Stimulated activated CD8-positive, alpha-beta memory T cell treated with anti-CD3 and anti-CD28 coated beads, Interleukin-15, amount 100 ng/mL, for 48 hours (primary cell): ENCODE measurements at places on chromosomes 5 and 9.

GRCh38 chr9:86413971-86414880 is 60.0 kb upstream of the TUT7 start:
- no peak for DNase-seq

- DNase-seq = no peak
Measured at GRCh38 chr9:123304340-123304691, 35.9 kb upstream of the STRBP start.

GRCh38 chr5:143605403-143606005 is 202.0 kb upstream of the NR3C1 start:
- no peak for DNase-seq

DNA sequence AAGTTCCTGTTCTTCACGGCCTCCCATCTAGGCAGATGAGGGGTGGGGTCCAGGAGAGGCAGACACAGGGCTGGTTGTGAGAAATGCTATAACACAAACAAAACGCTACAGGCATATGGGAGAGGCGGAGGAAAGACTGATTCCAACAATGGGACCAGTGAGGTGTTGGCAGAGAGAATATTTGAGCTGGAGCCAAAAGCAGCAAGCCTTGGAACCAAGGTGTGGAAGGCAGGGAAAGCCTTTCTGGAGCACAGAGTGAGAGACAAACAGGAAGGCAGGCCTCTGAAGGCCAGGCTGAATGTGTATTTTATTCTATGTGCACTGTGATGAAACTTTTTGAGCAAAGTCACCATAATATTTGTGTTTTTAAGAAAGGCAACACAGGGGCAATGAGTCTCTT is 2.9 kb downstream of the ATPSCKMT start:
- no peak for DNase-seq

DNA sequence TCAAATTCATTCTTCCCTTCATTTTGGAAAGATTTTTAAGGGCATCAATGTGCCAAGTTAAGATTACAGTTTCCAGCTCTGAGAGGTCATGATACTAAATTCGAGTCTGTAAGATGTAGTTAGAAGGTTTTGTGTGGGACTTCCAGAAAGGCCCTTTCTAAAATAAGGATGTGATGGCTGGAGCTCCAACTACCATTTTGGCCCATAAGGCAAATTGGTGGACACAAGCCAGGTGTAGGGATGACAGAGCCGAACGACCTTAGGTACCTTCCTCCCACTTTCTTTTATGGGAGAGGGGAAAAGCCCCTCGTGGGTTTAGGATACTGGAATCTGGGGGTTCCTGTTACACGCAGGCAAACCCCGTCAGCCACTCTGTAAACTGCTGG is 54.3 kb upstream of the PTPDC1 start:
- no peak for DNase-seq

GRCh38 chr5:131022811-131023497 is 142.1 kb downstream of the HINT1 start:
- no peak for DNase-seq

DNA sequence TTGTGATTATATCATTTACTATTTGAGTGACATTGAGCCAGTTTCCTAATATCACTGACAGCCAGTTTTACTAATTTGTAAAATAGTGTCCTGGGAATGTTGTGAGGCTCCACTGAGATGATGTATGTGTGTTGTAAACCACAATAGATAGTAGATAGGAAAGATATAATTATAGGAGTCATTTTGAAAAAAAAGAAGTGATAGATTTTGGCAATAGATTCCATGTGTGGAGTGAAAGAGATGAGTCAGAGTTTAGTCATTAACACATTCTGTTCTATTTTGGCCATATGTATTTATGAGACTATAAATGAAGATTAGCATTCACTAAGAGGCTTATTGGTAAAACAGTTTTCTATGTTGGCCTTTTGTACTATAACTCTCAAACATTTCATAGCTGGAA is 388.2 kb downstream of the FAM170A start:
- DNase-seq = no peak

GRCh38 chr9:78783743-78784142 is 486.8 kb downstream of the PSAT1 start:
- no peak for DNase-seq

- no peak for DNase-seq
Measured at GRCh38 chr9:129627556-129628440, 1.8 kb downstream of the NTMT1 start.

- DNase-seq = no peak
Measured at GRCh38 chr9:90795871-90796317, 5.7 kb upstream of the SYK start.

DNA sequence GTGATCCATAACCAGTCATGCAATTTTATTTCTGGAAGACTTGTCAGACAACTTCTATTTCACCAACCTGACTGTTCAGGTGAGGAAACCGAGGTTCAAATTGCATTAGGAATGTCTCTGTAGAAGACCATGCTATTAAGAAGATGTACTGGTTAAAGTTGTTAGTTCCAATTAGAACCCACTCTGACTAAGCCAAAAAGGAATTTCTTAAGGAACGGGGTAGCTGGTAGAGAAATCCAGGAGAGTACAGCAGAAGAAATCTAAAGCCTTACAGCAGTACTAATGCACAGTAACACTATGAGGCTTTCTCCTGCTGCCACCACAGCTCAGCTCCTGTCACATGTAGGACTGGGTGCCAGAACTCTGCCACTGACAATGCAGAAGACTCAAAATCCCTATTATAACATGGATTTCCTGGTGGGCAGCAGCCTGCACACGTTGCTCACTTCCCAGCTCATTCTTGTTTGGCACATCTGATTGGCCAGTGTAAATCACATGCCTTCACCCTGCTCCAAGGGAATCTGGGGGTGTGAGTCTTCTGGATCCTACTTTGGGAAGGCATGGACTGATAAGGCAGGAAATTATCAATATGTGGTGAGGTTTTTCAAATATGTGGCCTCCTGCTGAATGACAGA is 37.1 kb downstream of the CAST start:
- DNase-seq = no peak

DNA sequence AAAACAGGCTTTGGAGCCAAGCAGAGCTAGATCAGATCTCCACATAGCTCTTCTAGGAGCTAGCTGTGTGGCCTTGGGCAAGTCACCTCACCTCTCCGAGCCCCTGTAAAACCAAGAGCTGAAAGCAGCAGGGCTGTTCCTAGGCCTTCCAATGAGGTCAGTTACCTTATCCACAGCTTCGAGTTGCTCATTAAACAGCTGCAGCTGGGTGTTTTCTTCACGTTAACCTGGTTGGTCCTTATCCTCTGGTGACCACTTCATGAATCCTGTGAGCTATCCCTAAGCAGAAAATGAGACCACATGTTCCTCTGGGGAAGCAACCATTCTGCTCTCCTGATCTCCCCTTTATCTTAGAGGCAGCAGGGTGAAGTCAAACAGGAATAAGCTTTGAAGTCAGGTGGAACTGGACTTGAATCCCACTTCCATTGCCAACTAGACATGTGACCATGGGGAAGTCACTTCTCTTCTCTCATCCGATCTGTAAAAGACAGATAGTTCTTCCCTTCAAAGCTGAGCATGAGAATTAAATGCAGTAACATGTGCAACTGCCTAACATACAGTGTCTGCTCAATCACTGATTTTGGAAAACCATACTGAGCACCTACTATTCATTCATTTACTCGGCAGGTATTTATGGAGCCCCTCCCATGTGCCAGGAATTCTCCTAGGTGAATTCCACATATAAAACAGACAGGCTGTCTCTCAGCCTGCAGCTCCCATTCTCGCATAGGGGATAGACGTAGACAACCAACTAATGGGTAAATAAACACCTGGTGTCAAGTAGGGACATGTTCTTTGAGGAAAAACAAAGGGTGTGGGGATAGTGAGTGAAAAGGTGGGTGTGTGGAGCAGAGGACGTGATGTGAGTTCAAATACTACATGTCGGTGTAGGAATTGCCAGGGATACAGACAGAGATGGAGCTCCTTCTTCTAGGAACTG is 111.7 kb upstream of the BOD1 start:
- no peak for DNase-seq

- DNase-seq = peak; percentile 55
Measured at GRCh38 chr5:180135128-180135955, 63.8 kb upstream of the RNF130 start.

- DNase-seq = no peak
Measured at GRCh38 chr5:69502767-69503488, 10.3 kb downstream of the OCLN start.

- DNase-seq = no peak
Measured at GRCh38 chr9:97505845-97506244, 4.4 kb downstream of the TMOD1 start.

- no peak for DNase-seq
Measured at GRCh38 chr9:3946840-3947587, 352.9 kb downstream of the GLIS3 start.

DNA sequence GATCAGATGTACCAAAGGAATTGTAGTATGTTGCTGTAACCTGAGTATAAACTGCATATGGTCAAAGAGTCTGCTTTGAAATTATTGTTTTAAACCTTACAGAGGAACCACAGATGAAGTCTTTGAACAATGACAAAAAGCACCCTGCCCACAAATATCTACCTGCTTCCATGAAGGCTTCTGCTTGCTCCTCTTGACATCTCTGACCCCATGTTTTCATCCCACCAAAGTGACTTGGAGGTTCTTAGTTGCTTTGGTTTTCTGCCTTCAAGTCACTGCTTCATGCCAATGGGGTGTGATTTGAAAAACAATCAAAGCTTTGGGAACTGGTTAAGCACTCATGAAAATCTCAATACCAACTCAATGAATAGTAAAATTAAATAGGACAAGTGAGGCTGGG is 194.6 kb upstream of the ACTBL2 start:
- no peak for DNase-seq

DNA sequence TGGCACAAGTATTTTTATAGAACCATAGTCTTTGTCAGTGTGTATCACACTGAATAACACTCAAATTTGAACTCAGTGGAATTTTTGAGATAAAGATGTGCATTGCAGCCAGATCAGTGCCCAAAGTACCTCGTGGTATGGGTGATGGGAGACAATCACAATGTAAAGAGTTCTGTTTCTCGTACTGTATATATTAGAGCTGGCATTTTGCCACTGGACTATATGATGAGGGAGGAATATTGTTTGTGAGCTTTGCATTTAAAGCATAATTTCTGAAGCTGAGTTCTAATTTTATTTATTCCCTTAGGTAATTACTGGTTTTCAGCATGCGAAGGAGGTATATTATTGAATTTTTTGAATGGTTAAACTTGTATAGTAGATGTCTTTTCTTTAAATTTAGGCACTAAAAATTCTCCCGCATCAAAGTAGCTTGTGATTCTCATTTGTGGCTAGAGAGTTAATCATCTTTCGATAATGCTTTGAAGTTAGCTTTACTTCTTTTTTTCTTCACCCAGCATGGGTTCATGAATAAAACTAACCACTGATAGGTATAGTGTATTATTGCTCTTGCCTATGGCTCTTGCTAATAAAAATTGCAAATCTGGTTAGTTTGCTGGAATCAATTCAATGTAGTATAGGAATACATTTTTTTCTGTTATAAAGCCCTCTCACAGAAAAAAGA is 43.1 kb downstream of the PAM start:
- no peak for DNase-seq

DNA sequence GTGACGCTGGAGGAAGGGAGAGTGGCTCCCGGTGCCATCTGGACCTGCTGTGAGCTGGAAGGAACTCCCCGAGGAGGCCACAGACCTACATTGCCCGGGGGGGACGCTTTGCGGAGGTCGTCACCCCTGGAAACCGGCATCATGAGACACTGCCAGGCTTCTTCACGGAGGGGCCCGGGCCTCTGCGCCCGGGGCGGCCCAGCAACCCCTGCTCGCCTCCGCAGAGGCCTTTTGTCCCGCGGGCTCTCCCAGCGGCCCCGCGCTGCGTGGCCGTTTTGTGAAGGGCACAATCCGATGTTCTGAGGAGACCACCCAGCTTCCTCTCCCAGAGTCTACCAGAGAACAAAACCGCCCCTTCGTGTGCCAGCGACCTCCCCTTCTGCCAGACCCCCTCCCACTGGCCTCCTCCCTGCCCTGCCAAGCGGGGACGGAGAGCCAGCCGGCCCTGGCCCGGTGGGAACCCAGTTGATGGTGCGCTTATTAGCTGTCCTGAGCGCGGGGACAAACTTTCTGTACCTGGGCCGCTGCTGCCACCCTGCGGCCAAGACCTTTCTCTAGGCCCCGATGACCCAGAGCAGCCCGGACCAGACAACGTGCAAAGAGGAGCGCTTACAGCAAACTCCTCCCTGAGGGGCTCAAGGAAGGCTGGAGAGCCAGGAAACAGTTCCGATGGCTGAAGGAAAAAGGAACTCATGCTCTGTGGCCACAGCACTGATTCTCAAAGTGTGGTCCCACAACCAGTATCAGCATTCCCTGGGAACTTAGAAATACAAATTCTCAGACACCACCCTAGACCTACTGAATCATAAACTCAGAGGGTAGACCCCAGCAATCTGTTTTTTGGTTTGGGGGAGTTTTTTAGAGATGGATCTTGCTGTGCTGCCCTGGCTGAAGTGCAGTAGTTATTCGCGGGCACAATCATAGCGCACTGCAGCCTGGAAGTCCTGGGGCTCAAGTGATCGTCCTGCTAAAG is 86.7 kb downstream of the SLC1A3 start:
- DNase-seq = peak; percentile 34

DNA sequence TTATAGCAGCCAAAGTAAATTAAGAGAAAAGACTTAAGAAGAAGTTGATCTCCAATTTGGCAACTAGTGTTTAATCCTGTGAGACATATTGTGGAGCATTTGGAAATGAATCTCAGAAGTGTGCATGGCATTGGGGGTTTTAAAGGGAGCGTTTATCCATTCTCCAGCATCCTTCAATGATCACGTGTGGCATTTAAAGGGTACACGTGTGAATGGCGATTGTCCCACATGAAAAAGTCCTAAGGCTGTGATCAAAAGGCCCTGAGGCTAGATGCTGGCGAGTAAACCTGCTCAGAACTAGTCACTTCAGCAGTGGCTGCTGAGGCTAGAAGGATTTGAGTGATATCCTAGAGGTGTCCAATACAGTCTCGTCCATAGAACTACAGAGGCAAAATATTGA is 315.6 kb upstream of the CDH9 start:
- DNase-seq = no peak

DNA sequence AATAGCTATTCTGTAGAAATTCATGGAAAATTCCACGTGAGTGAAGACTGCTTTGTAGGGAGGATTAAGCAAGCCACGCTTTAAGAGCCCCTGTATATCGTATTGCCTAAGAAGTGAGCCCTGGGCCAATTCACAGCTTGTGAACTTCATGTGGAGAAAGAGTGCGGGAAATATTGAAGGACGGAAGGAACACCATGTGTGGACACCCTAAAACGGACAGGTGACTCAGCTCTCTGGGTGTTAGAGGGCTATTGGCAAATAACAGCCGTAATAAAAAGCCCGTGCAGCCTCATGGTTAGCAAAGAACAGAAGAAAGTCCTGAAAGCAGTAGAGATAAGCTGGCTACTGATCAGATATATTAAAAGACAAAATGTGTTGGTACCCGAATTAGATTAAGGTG is 26.4 kb downstream of the ZNF366 start:
- DNase-seq = no peak

GRCh38 chr9:1920386-1920785 is 94.8 kb upstream of the SMARCA2 start:
- no peak for DNase-seq

- no peak for DNase-seq
Measured at GRCh38 chr5:115510145-115510645, 34.4 kb downstream of the FEM1C start.

GRCh38 chr5:90408571-90409317 is 812 bp downstream of the CETN3 start:
- no peak for DNase-seq

GRCh38 chr5:28014779-28015178 is 976.4 kb upstream of the CDH9 start:
- no peak for DNase-seq

GRCh38 chr5:115022303-115022702 is 147.4 kb downstream of the TRIM36 start:
- no peak for DNase-seq

- no peak for DNase-seq
Measured at GRCh38 chr5:36172599-36172998, 20.7 kb downstream of the SKP2 start.
